ENCODE measurements at places on chromosomes 3 and 15.

GRCh38 chr3:76010252-76010651 lies 224.9 kb upstream of the ZNF717 start:
- DNase-seq = peak; percentile 35

GRCh38 chr3:186286114-186286513 lies 75.9 kb downstream of the DGKG start:
- no peak for DNase-seq

GRCh38 chr3:20039765-20040547 lies at the start of gene KAT2B:
TSS of gene KAT2B (plus strand) at chr3:20040446. CDS start at chr3:20040478, 32 bp downstream.
- no peak for DNase-seq

GRCh38 chr15:99114511-99115299 lies 9.8 kb downstream of the SYNM start:
- no peak for DNase-seq
